ENCODE measurements at places on chromosomes 2 and 18. TPM values are rescaled to one million over a fixed set of nuclear protein-coding genes. Genes with fewer than 3 reads are reported as not detected.

DNA sequence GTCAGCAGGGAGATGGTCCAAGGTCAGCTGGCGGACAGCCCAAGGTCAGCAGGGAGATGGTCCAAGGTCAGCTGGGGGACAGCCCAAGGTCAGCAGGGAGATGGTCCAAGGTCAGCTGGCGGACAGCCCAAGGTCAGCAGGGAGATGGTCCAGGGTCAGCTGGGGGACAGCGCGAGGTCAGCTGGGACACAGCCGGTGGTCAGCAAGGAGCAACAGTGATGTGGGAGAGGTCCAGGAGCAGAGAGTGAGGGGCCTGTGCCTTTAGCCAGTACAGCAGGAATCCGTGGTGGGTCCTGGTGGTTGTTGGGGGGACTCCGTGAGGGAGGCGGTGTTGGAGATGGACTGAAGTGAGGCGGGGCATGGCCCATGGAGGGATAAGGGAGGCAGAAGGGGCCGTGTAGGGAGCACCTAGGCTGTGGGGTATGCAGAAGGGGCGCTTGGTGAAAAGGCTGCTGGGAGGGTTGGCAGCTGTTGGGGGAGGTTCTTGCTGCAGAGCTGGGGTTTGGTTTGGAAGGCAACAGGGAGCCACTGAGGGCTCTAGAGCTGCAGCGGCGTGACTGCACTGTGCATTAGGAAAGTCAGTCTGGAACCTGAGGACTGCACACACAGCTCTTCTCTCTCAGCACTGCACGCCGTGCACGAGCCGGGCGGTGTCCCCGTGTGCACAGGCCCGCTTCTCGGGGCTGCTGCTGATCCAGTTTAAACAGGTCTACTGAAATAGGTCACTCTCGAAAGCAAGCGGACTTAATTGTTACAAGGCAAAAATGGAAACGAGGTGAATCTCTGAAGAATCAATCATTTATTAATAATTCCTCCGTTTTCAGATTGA lies 76.2 kb upstream of the HDAC4 start:
- no peak for DNase-seq
- no peak overlapping the region for H3K27ac ChIP-seq
- H3K4me1 ChIP-seq, result no peaks in the 10 kb centered on the region
- H3K27me3 ChIP-seq, result no peaks in the 10 kb centered on the region
- H3K36me3 ChIP-seq, result no peaks in the 10 kb centered on the region
- H3K4me3 ChIP-seq, result no peak overlapping the region

- H3K27me3 ChIP-seq, result no peaks in the 10 kb centered on the region
- no peak overlapping the region for H3K27ac ChIP-seq
- no peaks in the 10 kb centered on the region for H3K4me1 ChIP-seq
- no peaks in the 10 kb centered on the region for H3K36me3 ChIP-seq
- DNase-seq, result no peak
These were observed 160.9 kb downstream of the ZEB2 start for GRCh38 chr2:144358979-144359541.

- no peak for DNase-seq
- no peaks in the 10 kb centered on the region for H3K36me3 ChIP-seq
- peaks cover 12% of the 10 kb centered on the region for H3K4me1 ChIP-seq
These were observed 32.5 kb upstream of the RMDN2 start for GRCh38 chr2:37892436-37893114.

- no peak overlapping the region for H3K27ac ChIP-seq
- no peak overlapping the region for H3K4me3 ChIP-seq
- H3K27me3 ChIP-seq, result 0 out of 3 replicates have a peak, but pooled peaks cover 7% of the 10 kb centered on the region
- peaks cover 12% of the 10 kb centered on the region for H3K4me1 ChIP-seq
These were observed 103.7 kb upstream of the ATP8B1 start for GRCh38 chr18:57906852-57907251.

DNA sequence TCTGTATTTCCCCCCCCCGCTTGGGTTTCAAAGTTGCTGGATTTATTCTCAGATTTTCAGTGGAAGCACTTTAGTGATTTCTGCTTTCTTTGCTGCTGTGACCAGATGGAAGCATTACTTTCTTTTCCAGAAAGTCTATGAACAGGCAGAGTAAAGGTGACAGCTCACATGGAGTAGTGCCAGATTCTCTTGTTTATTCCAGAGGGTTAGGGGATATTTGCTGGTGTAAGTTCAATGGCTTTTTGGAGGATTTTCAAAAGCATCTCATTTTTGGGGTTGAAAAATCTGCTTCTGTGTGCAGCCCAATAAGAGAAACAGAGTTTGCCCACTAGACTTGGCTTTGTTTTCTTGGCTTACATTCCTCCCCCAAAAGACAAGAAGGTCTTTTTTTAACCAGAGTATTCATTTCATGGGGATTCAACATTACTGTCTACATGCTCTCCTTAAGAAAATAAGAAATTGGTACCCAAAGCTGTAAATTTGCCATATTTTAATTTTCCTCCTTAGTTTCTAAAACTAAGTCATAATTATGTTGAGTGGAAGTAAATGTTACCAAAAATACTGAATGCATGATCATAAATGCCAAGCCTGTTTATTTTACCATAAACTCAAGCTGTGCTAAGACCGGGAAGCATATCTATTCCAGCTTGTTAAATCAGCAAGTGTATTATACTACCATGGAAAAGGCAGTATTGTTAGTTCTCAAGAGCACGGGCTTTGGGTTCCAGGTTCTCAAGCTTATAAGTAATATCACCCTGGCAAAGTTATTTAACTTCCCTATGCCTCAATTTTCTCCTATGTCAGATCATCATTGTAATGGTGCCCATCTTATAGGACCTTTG lies 557.2 kb downstream of the CPS1 start:
- no peaks in the 10 kb centered on the region for H3K36me3 ChIP-seq
- H3K4me1 ChIP-seq, result no peaks in the 10 kb centered on the region
- no peak overlapping the region for H3K4me3 ChIP-seq
- no peaks in the 10 kb centered on the region for H3K27me3 ChIP-seq
- DNase-seq, result no peak
- H3K27ac ChIP-seq, result no peak overlapping the region

- no peak for DNase-seq
- H3K4me3 ChIP-seq, result no peak overlapping the region
- no peaks in the 10 kb centered on the region for H3K36me3 ChIP-seq
- no peaks in the 10 kb centered on the region for H3K27me3 ChIP-seq
- H3K4me1 ChIP-seq, result peaks cover 7% of the 10 kb centered on the region
These were observed 69.8 kb downstream of the ARHGEF33 start for GRCh38 chr2:38959466-38959865.

DNA sequence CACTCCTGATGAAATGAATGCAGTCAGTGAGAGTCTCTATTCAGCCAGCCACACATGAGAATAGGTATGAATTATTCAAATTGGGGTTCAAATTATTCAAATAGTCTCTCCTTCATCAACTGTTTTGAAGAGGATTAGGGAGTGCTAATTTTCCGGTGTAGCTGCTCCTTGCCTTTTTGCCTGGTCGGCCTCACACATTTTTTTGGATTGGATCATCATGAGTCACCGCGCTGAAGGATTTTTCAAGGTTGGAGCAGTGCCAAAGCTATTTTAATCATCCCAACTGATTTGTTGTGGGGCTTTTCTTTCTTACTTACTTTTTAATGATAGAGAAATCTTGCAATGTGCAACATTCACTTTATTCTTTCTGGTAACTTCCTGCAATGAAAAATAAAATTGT lies 2.4 kb upstream of the DTNA start:
- no peaks in the 10 kb centered on the region for H3K27me3 ChIP-seq
- no peak overlapping the region for H3K27ac ChIP-seq
- no peaks in the 10 kb centered on the region for H3K36me3 ChIP-seq
- H3K4me1 ChIP-seq, result no peaks in the 10 kb centered on the region
- no peak for DNase-seq

- no peak overlapping the region for H3K4me3 ChIP-seq
- no peaks in the 10 kb centered on the region for H3K27me3 ChIP-seq
- H3K27ac ChIP-seq, result no peak overlapping the region
- H3K36me3 ChIP-seq, result no peaks in the 10 kb centered on the region
These were observed 422.0 kb upstream of the ZEB2 start for GRCh38 chr2:144941743-144942488.

- H3K36me3 ChIP-seq, result no peaks in the 10 kb centered on the region
- H3K27me3 ChIP-seq, result no peaks in the 10 kb centered on the region
- H3K4me1 ChIP-seq, result no peaks in the 10 kb centered on the region
These were observed 545.0 kb upstream of the PIK3C3 start for GRCh38 chr18:41410006-41410405.

GRCh38 chr18:57439609-57439968 lies 4.4 kb downstream of the ONECUT2 start:
- no peak overlapping the region for H3K27ac ChIP-seq
- H3K4me3 ChIP-seq, result no peak overlapping the region
- DNase-seq, result no peak

DNA sequence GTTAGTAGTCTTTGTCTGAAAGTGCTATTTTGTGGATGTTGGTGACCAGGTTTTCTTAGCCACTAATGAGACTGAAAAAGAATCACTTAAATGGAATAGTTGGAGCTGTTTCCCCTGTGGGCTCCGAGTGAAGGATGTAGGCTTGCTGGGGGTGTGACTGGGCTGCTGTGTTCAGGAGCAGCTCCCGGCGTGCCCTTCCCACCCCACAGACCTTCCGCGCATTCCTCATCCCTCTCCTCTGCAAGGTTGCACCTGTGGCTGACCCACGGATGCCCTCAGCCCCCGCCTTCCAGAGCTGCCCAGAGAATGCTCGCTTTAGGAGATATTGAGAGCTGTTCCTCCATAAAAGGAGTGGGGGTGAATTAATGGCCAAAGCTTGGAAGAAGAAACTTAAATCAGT lies 174.3 kb downstream of the LDLRAD4 start:
- H3K4me1 ChIP-seq, result peaks cover 5% of the 10 kb centered on the region
- no peaks in the 10 kb centered on the region for H3K36me3 ChIP-seq
- no peaks in the 10 kb centered on the region for H3K27me3 ChIP-seq

- no peak for DNase-seq
- H3K27ac ChIP-seq, result no peak overlapping the region
- no peaks in the 10 kb centered on the region for H3K27me3 ChIP-seq
- peaks cover 74% of the 10 kb centered on the region for H3K36me3 ChIP-seq
- H3K4me3 ChIP-seq, result no peak overlapping the region
- peaks cover 16% of the 10 kb centered on the region for H3K4me1 ChIP-seq
These were observed 133.8 kb downstream of the ZNF516 start for GRCh38 chr18:76361219-76361618.

DNA sequence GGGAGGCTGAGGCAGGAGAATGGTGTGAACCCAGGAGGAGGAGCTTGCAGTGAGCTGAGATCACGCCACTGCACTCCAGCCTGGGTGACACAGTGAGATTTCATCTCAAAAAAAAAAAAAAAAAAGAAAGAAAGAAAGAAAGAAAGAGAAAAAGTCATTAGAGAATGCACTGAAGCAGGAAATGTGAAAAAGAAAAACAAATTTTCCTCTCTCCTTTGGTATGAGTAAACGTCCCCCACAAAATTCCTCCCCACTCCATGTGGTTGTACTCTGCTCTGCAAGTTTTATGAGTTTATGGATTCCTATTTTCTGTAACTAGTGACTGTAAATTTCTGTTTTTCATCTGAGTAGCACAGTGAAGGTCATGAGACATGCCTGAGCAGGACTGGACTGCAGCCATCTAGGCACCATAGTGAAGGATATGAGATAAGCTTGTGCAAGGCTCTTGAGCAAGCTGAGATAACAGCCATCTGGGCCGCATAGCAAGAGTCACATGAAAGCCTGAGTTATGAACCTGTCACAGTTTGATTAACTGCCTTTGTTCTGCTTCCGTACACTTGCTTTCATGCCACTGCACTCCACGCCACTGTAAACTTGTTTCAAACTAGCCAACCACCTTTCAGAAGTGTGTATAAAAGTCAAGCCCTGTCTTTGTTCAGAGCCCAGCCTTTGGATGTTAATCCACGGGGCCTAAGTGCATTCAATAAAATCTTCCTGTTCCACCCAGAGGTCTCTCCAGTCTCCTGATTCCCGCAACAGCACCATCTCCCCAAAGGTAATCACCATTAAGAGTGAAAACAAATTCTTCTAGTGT lies 50.2 kb downstream of the SKA1 start:
- H3K27me3 ChIP-seq, result no peaks in the 10 kb centered on the region
- peak; percentile 86 for DNase-seq
- no peak overlapping the region for H3K4me3 ChIP-seq
- H3K4me1 ChIP-seq, result peaks cover 20% of the 10 kb centered on the region

DNA sequence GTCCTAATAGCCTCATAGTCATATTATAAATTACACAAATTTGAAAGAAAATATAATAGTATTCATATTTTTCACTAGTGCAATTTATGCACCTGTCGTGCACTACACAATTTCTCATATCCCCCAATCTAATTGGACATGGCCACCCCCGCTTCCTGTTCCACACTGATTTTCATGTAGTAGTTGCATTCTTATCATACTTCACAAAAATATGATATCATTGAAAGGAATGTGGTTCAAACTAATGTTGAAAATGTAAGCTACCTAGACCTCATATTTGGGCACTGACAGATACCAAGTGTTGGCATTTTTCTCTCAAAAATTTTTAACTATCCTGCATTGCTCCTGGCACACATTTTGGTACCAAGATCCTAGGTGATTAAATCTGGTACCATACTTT lies 985.5 kb upstream of the POU3F3 start:
- H3K27ac ChIP-seq, result no peak overlapping the region
- no peaks in the 10 kb centered on the region for H3K4me1 ChIP-seq
- H3K4me3 ChIP-seq, result no peak overlapping the region

GRCh38 chr18:3722649-3723433 lies 272.9 kb downstream of the TGIF1 start:
- peak overlapping the region; percentile 32 for H3K27ac ChIP-seq
- H3K36me3 ChIP-seq, result no peaks in the 10 kb centered on the region
- peak; percentile 72 for DNase-seq
- no peak overlapping the region for H3K4me3 ChIP-seq
- H3K4me1 ChIP-seq, result peaks cover 51% of the 10 kb centered on the region
- peaks cover 9% of the 10 kb centered on the region for H3K27me3 ChIP-seq

- no peak overlapping the region for H3K27ac ChIP-seq
- no peak overlapping the region for H3K4me3 ChIP-seq
- no peaks in the 10 kb centered on the region for H3K4me1 ChIP-seq
- peaks cover 2% of the 10 kb centered on the region for H3K27me3 ChIP-seq
These were observed 194.3 kb downstream of the ARL4C start for GRCh38 chr2:234302664-234302991.

- no peaks in the 10 kb centered on the region for H3K27me3 ChIP-seq
- DNase-seq, result no peak
- H3K27ac ChIP-seq, result no peak overlapping the region
- peaks cover 27% of the 10 kb centered on the region for H3K36me3 ChIP-seq
- H3K4me3 ChIP-seq, result no peak overlapping the region
These were observed 25.5 kb downstream of the ITPRID2 start for GRCh38 chr2:181916726-181917718.

GRCh38 chr2:127320586-127321275 lies 26.8 kb upstream of the ERCC3 start:
- H3K36me3 ChIP-seq, result peaks cover 73% of the 10 kb centered on the region
- peaks cover 5% of the 10 kb centered on the region for H3K4me1 ChIP-seq
- H3K4me3 ChIP-seq, result no peak overlapping the region
- no peak overlapping the region for H3K27ac ChIP-seq

- H3K4me3 ChIP-seq, result no peak overlapping the region
- H3K27me3 ChIP-seq, result peaks cover 2% of the 10 kb centered on the region
- no peaks in the 10 kb centered on the region for H3K4me1 ChIP-seq
- H3K36me3 ChIP-seq, result no peaks in the 10 kb centered on the region
- H3K27ac ChIP-seq, result no peak overlapping the region
These were observed 4.2 kb downstream of the LRRTM1 start for GRCh38 chr2:80300346-80300745.

GRCh38 chr2:54403512-54404238 lies 52.5 kb upstream of the SPTBN1 start:
- H3K4me1 ChIP-seq, result peaks cover 22% of the 10 kb centered on the region
- H3K4me3 ChIP-seq, result no peak overlapping the region
- peaks cover 4% of the 10 kb centered on the region for H3K27me3 ChIP-seq
- no peak for DNase-seq
- no peaks in the 10 kb centered on the region for H3K36me3 ChIP-seq

Gene EN1
- total RNA-seq, result not detected

Gene RUFY4
- total RNA-seq, result not detected

Gene LHCGR
- not detected for total RNA-seq

Gene SUPT7L
- total RNA-seq, result 28.7 TPM

Gene PKDCC
- 28.5 TPM for total RNA-seq

Gene TWIST2
- 0.11 TPM for total RNA-seq

Gene CMPK2
- total RNA-seq, result 0.58 TPM

Gene SGPP2
- not detected for total RNA-seq

Gene DCAF17
- 35.3 TPM for total RNA-seq

Data from HepG2 (cell line).